Stimulated activated CD4-positive, alpha-beta T cell treated with anti-CD3 and anti-CD28 coated beads, Interleukin-15, amount 100 ng/mL, for 24 hours (primary cell): ENCODE measurements at places on chromosomes 4 and X.

DNA sequence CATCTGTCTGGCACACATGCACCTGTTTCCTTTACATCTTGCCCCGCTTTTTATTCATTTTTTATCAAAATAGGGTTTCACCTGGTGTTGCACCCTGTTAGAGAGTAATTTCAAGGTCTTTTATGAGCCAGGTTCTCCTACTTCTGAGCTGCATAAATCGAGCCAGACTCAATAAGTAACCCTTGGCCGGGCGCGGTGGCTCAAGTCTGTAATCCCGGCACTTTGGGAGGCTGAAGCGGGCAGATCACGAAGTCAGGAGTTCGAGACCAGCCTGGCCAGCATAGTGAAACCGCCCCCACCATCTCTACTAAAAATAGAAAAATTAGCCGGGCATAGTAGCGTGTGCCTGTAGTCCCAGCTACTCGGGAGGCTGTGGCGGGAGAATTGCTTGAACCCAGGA is 1.0 kb upstream of the PPP2R3B start:
- no peak for DNase-seq

DNA sequence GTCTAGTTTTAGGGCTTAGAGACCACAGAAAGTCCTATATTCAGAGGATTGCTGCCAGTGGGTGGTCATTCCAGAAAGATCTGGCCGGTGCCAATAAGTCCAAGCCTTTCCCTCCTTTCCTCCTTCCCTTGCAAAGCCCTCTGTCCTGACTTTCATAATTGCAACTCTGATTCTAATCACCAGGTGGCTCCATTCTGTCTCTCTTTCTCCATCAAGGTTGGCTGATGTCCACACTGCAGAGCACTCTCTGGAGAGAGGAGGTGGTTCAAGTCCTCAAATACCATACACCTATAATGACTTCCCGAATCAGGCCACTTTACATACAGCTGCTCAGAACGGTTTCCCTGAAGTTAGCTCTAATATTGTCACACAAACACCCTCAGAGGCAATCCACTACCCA is 22.4 kb upstream of the ARMCX4 start:
- no peak for DNase-seq

DNA sequence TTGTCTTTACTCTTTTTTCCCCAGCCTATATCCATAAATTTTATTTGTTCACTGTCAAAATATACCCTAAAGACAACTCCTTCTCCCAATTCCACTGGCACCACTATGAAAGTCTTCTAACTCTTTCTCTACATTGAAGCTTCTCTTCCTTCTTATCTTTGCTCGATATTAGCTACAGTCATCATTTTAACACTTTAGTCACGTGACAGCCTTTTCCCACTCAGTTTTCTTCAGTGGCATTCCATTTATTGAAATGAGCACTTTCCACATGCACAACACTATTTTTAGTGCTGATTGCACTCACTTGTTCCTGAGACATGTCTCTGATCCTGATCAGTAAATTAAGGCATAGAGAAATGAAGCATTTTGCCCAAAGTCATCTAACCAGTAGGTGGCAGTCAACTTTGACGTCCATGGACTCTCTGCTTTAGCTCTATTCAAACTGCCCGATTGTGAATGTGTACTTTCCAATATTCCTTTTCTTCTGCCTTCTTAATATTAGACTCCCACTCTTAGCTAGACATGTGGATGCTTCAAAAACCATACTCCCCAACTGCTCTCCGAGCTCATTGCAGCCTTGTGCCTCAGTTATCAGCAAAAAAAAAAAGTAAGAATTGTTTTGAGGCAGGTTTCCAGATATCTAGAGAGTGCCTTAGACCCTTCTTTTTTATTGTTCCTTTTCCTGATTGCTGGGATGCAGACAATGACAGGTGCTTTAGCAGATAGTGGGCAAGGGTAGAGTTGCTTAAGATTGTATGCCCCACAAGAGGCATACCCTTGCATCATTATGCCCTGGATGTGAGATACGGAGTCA is 394.4 kb upstream of the ADGRL3 start:
- no peak for DNase-seq

GRCh38 chr4:47075262-47075661 is 43.9 kb downstream of the GABRB1 start:
- DNase-seq, result no peak
